SJCRH30 (cell line): ENCODE measurements at places on chromosomes 5 and 9. TPM values are rescaled to one million over a fixed set of nuclear protein-coding genes. Genes with fewer than 3 reads are reported as not detected.

The PCDHB13 gene
- 3.0 and 3.2 TPM in 2 replicates for total RNA-seq

The PDE6A gene
- 0.28 and 0.47 TPM in 2 replicates for total RNA-seq

The CETN3 gene
- 50.1 and 57.0 TPM in 2 replicates for total RNA-seq

The BARX1 gene
- not detected in 2 replicates for total RNA-seq

DNA sequence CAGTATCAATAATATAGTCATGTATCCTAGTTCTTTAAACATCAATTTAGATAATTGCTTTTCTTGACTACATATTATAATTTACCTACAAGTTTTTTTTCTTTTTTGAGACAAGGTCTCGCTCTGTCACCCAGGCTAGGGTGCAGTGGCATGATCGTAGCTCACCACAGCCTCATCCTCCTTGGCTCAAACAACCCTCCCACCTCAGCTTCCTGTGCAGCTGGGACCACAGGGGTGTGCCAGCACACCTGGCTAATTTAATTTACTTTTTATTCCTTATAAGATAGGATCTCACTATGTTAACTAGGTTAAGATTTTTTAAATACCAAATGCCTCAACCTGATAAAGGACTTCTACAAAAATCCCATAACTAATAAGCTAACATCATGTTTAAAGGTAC is 21.1 kb downstream of the UIMC1 start:
- no peak for DNase-seq

DNA sequence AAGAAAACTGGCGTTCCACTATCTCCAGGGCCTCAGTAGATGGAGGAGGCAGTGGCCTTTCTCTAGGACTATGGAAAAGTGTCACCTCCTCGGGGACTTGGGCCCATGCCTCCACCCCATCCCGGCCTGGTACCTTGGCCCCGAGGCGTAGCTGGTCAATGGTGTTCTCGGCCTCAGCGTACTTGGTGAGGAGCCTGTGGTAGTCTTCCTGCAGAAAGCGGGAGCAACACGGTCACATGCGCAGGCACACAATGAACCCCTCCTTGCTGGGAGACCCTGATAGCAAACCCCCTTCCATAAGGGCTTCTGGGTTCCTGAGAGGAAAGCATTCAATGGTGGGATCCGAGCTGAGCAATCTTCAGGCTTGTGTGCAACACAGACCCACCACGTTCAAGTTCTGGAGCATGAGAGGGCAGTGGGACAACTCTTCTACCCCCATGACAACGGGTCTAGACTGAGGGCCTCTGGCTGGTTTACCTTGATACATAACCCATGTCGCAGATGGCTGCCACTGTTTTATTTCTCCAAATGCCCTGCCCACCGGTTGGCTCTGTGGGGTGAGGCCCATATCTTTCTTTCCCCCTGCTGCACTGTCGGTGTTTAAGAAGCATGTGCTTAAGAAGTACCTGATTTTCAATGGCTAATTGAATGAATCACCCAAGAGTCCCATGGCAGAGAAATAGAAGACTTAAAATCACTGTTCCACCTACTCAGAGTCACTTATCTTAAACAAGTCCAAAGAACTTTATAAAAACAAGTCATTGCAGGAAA is 13.6 kb downstream of the AKNA start:
- no peak for DNase-seq

- no peak for DNase-seq
Observed at GRCh38 chr5:160655717-160656116, 196.3 kb downstream of the ATP10B start.

DNA sequence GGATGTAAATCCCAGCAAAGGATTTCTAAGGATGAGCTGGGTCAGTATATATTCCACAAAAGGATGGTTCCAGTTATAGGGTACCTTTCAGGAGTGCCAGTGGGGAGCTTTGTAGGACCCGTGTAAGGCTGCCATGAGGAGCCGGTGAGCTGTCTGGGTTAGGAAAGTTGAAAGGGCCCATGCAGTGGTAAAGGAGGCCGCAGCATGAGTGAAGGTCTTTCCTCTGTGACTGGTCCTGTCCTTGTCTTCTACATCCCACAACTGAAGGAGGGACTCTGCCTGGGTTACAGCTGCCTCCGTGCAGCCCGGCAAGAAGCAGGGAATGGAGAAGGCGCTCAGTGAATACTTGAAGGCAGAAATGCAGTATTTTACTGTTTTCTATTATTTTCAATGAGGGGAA is 58.9 kb downstream of the HSPA4 start:
- DNase-seq, result no peak

DNA sequence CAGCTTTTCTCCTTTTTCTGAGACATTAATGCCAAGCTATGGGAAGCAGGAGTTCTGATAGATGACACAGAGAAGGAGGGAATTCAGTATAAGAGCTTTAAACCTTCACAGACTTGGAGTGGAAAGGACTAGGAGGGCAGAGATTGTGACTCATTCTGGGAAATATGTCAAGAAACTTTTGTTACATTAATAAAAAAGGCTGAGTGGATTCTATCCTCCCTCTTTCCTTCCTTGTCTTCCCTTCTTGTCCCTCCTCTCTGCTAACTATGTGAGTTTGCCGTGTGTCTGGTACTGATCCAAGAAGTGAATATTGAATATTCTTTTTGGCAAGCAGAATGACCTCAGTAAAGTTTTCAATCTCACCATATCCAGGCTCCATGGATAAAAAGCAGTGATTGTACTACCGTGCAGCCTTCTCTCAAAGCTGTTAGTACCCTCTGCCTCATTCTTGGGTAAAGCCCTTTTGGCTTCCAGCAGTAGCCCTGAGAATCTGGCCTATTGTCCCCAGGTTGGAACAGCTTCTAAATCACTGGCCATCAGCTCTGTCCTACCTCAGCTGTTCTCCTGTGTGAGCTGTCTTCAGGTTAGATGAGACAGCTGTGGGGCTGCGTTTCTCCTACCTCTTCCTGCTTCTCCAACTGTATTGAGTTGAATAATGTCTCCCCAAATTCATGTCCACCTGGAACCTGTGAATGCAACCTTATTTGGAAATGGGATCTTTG is 73.9 kb downstream of the ATG10 start:
- no peak for DNase-seq

DNA sequence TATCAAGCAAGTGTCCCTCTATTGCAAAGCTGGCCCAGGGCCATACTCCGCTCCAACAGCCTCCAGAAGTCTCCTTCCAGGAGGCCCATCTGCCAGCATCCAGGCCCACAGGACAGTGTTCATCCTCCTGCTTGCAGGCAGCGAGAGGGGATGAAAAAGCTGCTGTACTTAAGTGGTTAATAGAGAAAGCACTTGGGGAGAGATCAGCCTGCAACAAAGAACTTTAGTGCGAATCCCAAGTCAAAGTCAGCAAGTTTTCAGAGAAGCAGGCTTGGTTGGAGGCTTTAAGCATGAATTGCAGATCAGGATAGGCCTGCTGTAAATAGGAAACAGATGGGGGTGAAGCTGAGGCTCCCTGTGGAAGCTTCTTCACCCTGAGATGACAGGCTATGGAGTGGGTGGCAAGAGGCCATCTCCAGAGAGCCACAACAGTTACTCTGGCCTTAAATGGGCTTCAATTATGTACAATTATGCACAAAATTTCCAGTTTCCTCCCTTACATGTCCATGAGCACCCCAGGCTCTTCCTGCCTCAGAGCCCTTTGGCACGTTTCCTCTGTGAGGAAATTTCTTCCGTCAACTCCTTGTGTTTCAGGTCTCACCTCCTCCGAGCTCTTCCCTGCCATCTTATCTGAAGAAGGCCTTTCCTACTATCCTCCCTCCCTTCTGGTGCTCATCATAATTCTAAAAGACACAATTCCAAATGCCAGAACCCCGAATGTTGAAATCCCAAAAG is 98.0 kb upstream of the NR3C1 start:
- no peak for DNase-seq

GRCh38 chr5:161546095-161546469 is 443 bp downstream of the GABRB2 start:
- no peak for DNase-seq

- peak; percentile 59 for DNase-seq
Observed at GRCh38 chr5:157574456-157575380, 857 bp downstream of the ADAM19 start.

DNA sequence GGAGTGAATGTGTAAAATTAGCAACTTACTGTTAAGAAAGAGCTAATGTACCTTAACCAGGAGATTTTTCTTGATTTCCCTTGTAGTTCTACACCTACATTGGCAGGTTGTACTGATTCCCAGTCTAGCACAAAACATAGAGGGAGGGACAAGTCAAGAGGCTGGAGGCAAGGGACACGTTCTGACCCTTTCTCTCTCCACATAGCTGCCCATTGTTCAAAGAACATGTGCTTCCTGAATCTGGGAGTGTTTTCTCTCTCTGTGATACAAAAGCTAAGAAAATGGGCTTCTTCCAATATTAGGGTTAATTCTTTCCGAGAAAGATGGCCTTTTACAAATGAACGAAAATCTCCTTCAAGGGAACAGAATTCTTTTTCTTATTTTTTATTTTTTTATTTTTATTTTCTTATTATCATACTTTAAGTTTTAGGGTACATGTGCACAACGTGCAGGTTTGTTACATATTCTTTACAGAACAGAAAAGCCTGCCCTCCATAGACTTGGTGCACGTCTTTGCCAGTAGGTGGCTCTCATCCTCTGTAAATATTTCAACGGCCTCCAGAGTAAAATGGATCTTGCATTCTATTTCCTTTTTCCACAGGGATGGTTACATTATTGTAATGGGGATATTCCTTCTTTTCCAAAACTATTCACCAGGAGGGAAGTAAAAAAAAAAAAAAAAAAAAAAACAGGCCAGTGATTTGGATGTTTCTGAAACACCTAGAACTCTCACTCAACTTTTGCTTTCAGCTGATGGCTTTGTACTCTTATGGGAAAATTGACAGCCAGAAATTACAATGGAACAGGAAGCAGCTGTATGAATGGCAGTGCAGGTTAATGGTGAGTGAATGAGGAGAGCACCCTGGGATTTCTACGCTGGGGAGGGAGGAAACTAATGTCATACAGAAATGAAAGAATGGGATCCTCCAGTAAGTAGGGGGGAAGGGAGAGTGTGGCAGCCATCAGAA is 13.1 kb upstream of the IFNA5 start:
- peak; percentile 18 for DNase-seq
